ENCODE measurements at places on chromosomes 12 and 14.

DNA sequence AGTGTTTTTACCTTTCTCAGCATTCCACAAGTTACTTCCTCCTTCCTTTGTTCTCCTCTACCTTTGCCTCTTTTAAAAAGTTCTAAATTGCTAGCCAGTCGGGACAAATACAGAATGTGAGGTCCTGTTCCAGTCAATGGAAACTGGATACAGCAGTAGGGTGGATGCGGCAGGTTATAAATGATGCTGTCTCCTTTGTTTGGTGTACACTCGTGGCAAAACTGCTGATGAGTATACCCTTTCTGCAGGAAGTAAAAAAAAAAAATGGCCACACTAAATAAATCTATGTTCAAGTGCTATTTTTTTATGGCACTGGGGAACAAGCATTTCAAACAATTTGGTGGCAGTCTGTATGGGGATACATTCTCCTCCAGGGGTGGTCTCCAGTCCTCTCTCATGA lies 27.5 kb downstream of the KLRK1 start:
- DNase-seq: no peak

- no peak for DNase-seq
Observed at GRCh38 chr14:91272341-91273272, 28.1 kb upstream of the GPR68 start.

- DNase-seq: no peak
Observed at GRCh38 chr12:26872625-26873024, 39.6 kb upstream of the ITPR2 start.

GRCh38 chr14:88929656-88930436 lies 105.4 kb downstream of the TTC8 start:
- no peak for DNase-seq

DNA sequence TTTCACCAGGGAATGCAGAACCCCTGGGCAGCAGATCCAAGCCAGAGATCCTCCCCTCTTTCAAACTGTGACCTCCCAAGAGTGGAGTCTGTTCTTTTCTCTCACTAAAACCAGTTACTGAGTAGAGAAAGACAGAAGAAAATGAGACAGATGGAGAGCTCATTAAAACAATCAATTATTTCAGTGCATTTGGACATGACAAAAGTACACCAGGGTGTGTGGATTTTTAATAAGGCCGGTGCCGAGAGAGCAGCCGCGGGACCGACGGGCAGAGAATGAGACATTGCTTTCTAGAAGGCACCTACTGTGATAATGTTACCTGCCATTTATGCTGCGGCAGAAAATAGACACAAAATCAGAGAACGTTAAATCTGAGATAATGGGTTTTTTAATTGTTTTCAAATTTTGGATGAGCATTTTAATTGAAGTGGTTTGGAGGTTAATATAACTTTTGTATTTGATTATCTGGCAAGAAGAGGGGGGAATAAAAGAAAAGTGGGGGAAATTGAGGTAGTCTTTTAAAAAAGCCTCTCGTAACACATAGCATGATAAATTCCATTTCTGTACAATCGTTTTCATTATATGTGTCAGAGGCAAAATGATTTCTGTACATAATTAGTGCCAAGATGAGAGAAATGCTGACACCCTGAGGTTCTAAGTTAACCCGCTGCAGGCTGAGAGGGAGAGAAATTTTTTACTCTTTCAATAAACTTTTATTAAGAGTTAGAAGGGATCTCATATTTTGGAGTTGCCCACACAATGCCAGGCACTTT lies 70.8 kb downstream of the HSPB8 start:
- DNase-seq: peak; percentile 62

Data from NCI-H446 (cell line).